ENCODE measurements at places on chromosomes 5 and 9.

DNA sequence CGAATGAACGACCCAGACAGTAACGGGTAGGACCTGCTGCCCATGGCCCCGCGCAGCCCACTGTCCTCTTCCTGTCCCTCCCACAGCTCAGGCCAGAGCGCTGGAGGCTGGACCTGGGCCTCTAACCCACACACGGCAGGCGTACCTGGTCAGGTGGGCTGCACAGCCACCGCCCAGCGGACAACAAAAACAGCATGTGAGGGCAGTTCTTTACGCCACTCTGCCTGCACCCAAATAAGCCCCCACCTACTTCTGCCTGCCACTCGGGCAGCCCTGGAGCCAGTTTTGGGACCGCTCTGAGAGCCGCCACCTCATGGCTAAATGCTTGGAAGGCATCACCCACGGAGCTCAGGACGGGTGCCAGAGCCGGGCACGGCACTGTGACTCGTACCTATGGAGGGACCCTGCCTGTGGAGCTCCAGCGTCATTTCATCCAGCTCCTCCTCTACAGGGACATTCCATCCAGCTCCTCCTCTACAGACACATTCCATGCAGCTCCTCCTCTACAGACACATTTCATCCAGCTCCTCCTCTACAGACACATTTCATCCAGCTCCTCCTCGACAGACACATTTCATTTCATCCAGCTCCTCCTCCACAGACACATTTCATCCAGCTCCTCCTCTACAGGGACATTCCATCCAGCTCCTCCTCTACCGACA is 18.9 kb downstream of the CLPTM1L start:
- DNase-seq: no peak

- no peak for DNase-seq
These were observed 76.6 kb upstream of the SPTLC1 start for GRCh38 chr9:92191801-92192200.

GRCh38 chr5:39186722-39187539 is 32.4 kb downstream of the FYB1 start:
- no peak for DNase-seq

DNA sequence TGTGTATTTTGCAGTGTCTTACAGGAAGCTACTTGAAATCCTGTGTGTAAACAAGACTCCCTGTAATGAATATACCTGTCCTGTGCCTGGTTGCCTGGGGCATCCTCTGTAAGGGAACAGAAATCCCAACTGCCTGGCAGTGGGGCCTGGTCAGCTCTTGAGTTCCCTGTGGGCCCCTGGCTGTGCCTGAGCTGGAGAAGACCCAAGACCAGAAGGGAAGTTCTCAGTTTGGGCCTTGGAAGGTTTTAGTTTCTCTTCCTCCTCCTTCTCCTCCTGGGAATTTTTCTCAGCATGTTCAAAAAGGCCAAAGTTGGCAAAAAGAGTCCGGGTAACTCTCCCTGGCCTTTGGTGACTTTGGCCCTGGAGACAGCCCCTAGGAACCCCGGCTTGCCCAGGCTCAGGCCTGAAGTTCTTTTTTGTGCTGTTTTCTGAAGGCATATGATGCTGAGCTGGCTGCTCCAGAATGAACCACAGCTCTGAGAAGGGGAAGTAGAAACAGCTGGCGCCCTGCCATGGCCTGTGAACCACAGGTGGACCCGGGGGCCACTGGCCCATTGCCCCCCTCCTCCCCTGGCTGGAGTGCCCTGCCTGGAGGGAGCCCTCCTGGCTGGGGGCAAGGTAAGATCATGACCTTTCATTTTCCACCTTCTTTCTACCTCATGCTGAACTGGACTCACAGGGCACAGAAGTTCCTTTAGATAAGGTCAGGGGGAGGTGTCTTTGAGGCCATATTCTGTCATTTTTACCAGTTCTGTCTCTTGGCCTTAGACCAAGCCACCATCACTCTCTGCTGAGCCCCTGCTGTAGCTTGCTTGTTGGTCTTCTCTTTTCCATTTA is 5.8 kb downstream of the TMEM268 start:
- DNase-seq: no peak

- DNase-seq: no peak
These were observed 32.2 kb upstream of the TNFAIP8 start for GRCh38 chr5:119323601-119324000.

DNA sequence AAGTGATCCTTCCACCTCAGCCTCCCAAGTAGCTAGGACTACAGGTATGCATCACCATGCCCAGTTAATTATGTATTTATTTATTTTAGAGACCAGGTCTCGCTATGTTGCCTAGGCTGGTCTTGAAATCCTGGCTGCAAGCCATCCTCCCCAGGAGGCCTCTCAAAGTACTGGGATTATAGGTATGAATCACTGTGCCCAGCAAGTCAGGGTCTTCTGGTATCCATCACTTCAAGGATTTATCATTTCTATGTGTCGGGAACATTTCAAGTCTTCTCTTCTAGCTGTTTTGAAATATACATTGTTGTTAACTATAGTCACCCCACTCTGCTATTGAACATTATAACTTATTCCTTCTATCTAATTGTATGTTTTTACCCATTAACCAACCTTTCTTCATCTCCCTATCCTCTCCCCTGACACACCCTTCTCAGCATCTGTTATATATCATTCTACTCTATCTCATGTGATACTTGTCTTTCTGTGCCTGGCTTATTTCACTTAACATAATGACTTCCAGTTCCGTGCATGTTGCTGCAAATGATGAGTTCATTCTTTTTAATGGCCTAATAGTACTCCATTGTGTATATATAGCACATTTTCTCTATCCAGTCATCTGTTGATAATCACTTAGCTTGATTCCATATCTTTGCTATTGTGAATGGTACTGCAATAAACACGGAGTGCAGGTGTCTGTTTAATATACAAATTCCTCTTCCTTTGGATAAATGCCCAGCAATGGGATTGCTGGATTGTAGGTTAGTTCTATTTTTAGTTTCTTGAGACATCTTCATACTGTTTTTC is 26.4 kb downstream of the UTP15 start:
- no peak for DNase-seq

DNA sequence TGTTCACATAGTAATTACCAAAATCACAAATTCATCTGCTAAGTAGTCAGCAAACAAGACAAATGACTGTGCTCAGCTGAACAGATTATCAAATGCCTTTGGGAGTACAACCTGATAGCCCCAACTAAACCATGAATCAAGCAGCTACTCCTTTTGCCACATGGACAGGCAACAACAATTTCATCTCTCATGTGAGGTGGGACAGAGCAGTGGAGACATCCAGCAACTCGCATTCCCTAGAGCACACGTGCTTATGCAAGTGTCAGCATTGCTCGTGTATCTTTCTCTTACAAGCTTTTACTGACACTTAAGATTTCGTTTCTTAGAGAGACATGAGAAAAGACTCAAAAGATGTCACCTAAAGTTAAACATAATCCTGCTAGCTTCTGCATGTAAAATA is 42.7 kb upstream of the PPP2R2B start:
- no peak for DNase-seq

GRCh38 chr5:157312492-157312891 is 46.6 kb downstream of the CYFIP2 start:
- no peak for DNase-seq

- no peak for DNase-seq
These were observed 102.9 kb downstream of the LIFR start for GRCh38 chr5:38453506-38453905.

DNA sequence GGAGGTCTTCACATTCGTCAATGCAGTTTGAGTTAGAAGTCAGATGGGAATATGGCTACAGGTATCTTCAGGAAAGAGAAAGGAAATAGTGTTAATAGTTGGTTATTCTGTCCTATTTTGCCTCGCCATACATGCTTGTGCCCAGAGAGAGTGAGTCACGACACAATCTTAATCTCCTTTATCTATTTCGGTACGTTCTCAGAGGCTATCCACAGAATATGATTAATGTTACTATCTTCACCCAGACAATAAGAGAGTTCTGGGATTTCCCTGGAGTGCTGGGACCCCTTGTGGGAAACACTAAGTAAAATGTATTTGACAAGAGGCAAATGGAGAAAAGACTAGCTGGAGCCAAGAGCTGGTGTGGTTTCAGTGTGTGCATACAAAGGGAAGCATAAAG is 25.5 kb downstream of the MINAR2 start:
- DNase-seq: no peak

- DNase-seq: no peak
These were observed 63.4 kb downstream of the BARX1 start for GRCh38 chr9:93891549-93892310.

DNA sequence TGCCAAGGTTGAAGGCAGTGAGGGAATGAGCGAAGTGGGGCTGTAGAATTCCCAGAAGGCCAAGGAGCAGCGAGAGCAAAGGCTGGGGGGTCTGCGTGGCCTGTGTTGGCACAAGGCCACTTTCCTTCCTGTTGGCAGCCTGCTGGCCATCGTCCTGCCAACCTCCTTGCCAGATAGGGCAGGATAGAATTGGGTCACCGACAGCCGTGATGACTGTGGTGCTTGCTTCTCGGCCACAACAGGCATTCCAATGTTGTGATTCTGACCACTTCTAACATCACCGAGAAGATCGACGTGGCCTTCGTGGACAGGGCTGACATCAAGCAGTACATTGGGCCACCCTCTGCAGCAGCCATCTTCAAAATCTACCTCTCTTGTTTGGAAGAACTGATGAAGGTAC is 18.9 kb downstream of the TRIP13 start:
- no peak for DNase-seq

DNA sequence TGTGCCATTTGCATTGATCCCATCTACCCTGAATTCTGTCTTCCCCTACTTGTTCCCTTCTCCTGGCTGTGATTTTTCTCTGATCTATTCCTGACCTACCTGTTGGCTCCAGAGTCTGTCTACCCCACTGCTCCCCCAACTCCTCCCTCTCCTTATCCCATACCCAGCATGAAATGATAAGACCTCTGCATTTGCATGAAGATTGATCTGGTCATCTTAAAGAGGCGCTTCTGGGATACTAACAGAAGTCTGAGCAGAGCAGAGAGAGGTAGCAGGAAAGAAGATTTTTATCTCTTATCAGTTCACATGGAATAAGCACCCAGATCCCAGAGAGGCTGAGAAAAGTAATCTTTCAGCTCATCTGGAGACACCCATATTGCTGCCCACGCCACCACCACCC is 18.3 kb upstream of the GLIPR2 start:
- no peak for DNase-seq

DNA sequence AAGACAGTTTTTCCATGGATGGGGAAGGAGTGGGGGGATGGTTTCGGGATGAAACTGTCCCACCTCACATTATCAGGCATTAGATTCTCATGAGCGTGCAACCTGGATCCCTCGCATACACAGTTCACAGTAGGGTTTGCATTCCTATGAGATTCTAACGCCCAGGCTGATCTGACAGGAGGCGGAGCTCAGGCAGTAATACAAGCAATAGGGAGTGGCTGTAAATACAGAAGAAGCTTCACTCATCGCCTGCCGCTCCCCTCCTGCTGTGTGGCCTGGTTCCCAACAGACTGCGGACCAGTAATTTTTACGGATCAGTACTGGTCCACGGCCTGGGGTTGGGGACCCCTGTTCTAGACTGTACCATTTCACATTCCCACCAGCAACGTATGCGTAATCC is 68.3 kb upstream of the OTULINL start:
- DNase-seq: no peak

Measured in stimulated activated CD4-positive, alpha-beta T cell treated with anti-CD3 and anti-CD28 coated beads, Interleukin-1b, Interleukin-23, amount 100 ng/mL, for 1 hour (primary cell).